ENCODE measurements at places on chromosomes 11 and 22.
A peak's percentile ranks its signal among the peaks of the same experiment; 100 is the strongest.

- no peak for DNase-seq
Observed at GRCh38 chr11:30568931-30569330, 17.2 kb downstream of the MPPED2 start.

- no peak for DNase-seq
Observed at GRCh38 chr11:92107331-92107730, 117.3 kb upstream of the FAT3 start.

GRCh38 chr11:37088573-37088910 lies 490.5 kb upstream of the RAG2 start:
- DNase-seq: no peak

GRCh38 chr11:78420796-78421209 lies 3.2 kb upstream of the GAB2 start:
- DNase-seq: no peak

DNA sequence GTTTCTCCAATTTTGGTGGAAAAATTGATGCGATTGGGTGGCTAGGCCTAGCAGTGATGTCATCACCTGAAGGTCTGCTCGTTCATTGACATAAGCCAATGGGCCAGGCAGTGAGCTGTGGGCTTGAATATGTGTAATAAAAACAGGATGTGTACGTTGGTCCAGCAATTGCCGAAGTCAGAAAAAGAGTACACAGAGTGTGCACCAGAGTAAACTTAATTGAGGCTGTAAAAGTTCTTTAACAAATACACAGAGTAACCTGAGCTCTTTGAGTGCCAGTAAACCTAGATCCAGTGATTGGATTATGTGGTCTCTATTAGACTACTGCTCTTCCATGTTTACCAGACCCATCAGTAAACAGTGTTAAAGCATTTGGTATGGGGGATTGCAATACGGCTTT lies 13.0 kb upstream of the GLYATL1 start:
- no peak for DNase-seq

DNA sequence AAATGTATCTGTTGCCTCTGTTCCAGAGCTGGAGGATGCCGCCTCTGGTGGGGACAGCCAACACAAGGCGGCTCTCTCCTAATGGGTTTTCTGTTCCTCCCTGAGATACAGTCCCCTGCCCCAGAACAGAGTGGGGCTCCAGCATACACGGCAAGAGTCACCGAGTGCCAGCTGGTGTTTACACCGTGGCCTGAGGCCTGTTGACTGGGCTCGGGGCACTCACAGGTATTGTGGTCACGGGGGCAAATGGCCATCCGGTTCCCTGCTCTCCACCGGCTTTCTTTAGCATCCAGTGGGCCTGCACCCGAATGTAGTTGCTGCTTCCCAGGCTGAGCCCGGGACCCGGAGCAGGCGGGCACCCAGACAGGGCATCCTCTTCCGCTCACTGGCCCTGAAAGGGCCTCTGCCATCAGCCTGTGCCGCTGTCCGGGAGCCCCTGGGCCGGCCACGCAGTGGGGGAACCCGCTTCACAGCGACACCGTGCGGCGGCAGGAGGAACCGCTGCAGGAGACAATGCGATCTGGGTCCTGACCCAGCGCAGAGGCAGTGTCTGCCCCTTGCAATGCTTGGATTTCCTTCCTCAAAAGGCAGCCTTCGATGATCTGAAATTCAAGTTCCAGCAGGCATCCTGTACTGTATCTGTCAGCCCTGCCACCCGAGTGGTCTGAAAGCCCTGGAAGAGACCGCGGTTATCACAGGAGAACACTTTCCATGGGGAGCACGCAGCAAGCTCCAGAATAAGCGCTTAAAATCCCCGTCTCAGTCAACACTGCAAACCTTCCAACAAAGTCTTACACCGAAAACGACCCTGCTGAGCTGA lies 859 bp upstream of the KRTAP5-5 start:
- DNase-seq: peak; percentile 88

- no peak for DNase-seq
Observed at GRCh38 chr11:272195-272930, 5.8 kb upstream of the NLRP6 start.

DNA sequence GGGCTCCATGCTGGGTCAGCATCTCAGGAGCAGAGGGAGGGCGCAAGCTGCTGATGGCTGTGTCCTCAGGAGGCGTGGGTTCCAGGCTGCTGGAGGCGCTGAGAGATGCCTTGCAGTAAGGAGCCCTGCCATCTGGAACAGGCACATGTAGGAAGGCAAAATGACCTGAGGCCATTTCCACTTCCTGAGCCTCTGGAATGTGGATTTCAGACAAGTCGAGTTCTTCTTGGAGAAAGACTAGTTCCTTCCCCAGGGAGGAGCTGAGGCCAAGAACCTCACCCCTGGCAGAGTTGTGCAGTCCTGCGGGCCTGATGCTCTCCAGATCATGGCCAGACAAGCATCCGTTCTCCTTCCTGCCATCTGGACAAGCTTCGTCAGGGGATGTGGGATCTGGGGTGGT lies 19.3 kb downstream of the HPS4 start:
- no peak for DNase-seq

DNA sequence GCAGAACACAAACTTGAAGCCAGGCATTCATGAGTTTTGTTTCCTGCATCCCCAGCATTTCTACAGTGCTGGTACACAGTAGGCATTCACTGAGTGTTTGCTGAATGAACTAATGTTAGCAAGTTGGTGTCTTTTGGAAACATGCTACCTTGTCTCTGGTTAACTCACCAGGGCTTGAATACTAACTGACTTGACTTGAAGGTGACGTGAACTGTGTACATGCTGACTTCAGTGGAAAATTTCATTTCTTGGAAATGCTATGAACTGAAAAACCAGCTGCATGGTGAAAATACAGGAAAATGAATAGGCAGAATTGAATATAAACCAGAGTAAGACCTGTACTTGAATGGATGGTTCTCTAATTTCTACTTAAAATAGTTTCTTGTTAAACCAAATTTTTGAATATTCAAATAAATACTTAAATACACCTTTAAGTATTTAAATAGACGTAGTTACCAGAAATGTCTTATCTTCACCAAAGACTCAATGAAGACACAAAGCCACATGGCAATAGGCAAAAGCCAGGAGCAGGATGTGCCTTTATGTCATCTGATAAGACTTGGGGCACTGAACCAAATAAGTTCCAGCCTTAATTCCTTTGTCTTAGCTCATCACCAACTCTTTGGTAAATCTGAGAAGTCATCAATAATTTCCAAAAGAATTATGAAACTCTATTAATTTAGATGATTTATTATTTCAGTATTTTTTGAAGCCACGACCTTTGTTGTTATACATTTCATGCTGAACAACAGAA lies 39.7 kb upstream of the POU2AF2 start:
- DNase-seq: no peak

DNA sequence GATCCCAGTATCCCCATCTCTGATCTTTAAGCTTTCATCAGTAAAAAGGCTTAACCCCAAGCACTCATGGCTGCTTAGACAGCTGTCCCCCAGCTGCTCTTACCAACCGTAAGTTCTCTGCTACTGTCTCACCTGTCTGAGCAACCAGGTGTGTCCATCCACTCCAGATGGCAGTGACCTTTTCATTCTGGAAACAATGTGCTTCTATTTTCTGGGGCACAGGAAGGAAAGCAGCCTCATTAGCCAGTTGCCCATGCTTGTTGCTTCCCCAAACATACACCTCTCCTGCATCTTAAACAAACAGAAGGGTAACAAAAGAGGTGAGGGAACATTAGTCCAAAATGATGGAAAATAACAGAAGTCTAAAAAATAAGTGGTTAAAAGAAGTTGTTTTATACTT lies 24.4 kb downstream of the SERGEF start:
- no peak for DNase-seq

GRCh38 chr11:34267417-34267816 lies 90.4 kb downstream of the ABTB2 start:
- no peak for DNase-seq

DNA sequence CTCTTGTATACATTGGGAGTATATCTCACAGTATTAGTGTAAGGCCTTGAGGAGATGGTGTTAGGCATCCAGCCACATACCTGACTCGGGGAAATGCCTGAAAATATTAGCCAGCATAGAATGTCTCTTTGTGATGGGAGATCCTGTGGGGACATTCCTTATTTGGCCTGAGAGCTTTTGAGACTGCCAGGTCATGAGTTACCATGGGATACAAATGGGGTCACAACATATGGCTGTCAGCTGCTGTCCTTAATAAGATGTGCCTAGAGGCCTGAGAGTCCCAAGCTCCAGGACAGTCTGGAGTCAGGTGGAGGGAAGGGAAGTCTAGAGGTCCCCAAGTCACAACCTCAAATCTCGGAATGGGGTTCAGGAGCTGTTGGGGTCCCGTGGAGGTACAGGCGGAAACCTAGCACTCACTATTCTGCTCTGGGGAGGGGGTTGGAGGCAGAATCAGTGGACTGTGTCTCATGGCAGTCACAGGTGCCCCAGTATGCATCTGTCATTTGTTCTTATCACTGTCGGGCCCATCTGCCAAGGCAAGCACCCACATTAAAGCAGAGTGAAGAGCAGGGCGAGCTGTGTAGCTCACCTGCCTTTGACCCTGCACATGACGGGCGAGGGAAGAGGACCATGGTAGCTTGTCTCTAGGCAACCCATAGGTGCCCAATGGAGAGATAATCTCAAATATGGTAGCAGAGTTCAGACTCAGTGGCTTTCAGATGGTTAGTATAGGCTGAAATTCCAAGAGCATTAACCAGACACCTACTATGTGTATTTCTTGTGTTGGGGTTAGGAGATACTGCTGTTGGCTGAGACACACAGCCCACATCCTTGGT lies 29.9 kb downstream of the KCNQ1OT1 start:
- DNase-seq: no peak

DNA sequence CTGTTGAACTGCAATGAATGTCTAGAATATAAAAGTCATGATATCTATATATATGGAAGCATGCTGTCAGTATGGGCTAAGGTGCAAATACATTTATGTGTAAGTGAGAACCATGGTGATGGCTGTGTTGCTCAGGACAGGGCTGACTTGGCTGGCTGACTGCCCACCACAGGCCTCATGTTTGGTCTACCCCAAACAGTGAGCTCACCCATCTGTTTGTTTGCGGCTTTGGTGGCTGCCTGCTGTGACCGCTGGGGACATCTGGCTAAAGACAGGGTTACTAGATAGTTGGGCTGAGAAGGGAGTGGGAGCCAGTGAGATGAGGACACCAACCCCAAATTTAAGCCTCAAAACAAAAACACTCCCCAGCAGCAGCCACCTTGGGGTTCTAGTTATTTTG lies 6.3 kb downstream of the CD44 start:
- no peak for DNase-seq

- DNase-seq: no peak
Observed at GRCh38 chr11:1516273-1517067, 29.9 kb upstream of the MOB2 start.

DNA sequence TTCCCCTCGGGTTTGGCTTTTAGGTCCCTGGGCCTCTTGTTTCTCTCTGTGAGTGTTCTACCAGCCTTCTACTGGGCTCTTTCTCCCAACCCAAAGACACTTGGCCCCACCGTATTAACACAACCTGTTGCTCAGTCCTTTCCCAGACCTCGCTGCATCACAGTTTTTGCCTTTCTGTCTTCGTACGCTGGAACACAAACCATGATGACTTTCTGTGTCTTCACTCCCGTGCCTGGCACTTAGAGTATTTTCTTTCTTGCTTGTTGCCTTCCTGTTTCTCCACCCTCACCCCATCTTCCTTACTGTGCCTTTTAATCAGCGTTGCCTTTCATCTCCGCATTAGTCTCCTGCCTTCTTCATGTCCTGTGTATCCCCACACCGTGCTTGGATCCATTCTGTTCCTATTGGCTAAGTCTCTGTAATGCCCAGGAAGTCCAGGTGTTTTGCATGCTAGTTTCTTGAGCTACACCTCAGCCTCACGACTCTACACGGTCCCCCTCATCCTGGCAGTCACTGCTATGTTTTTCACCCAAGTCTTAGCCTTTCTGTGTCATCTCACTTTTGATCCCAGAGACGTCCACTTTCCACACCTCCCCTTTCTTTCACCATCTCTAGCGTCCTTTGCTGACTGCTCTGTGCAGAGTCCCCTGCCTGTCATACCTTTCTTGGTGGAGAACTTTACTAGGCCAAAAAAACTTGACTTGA lies 1.6 kb downstream of the MARK2 start:
- DNase-seq: no peak

- no peak for DNase-seq
Observed at GRCh38 chr11:114340311-114341131, 44.3 kb downstream of the NNMT start.

GRCh38 chr11:3042496-3043314 lies 14.5 kb downstream of the CARS1 start:
- DNase-seq: no peak

- DNase-seq: no peak
Observed at GRCh38 chr22:43398910-43399309, 12.9 kb upstream of the MPPED1 start.

GRCh38 chr11:115501502-115501892 lies 2.7 kb downstream of the CADM1 start:
- DNase-seq: no peak

GRCh38 chr11:74694136-74694930 lies 36.9 kb downstream of the CHRDL2 start:
- DNase-seq: no peak

- DNase-seq: no peak
Observed at GRCh38 chr11:40168414-40168813, 1291.0 kb downstream of the LRRC4C start.

DNA sequence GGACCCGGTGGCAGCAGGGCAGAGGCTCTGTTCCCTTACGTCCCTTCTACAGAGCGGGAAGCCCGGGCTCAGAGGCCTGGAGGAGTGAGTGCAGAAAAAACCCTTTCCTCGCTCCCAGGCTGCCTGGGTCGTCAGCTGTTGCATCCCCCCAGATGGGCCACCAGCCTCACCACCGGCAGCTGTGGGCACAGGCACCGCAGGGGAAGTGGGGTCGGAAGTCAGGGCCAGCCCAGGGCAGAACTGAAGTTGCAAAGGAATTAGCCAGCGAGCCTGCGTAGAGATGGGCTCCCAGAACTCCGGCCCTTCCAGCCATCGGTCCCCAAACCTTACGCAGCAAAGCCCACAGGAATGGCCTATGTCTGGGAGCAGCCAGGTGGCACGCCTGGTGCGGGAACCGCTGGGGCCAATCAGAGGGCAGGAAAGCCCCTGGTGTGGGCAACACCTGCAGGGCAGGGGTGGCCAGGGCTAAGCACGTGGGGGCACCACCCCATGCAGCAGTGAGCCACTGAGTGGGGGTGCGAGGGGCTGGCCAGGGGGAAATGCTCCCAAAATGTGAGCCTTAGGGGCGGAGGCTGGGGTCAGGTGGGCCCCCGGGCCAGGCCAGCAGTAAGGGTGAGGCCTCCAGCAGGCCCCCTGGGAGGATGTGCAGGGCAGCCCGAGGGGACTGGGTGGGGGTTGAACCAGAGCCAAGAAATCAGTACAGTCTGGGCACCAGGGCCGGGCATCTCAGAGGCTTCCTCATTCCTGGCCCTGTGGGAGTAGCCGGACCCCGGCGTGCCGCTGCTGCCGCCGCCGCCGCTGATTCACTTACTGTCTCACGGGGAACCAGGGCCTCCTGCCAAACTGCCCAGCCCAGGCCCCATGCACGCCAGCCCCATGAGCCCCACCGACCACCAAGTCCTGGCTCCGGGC lies 58.2 kb downstream of the WNT7B start:
- no peak for DNase-seq

GRCh38 chr22:17781319-17782031 lies 7.2 kb upstream of the BID start:
- DNase-seq: no peak

GRCh38 chr22:46678785-46679700 lies 58.9 kb downstream of the GRAMD4 start:
- no peak for DNase-seq

- no peak for DNase-seq
Observed at GRCh38 chr22:27670701-27671412, 130.7 kb downstream of the MN1 start.
